ENCODE measurements at places on chromosomes 16 and 17.

- DNase-seq: no peak
Observed at GRCh38 chr17:6090253-6090652, 20.1 kb downstream of the WSCD1 start.

DNA sequence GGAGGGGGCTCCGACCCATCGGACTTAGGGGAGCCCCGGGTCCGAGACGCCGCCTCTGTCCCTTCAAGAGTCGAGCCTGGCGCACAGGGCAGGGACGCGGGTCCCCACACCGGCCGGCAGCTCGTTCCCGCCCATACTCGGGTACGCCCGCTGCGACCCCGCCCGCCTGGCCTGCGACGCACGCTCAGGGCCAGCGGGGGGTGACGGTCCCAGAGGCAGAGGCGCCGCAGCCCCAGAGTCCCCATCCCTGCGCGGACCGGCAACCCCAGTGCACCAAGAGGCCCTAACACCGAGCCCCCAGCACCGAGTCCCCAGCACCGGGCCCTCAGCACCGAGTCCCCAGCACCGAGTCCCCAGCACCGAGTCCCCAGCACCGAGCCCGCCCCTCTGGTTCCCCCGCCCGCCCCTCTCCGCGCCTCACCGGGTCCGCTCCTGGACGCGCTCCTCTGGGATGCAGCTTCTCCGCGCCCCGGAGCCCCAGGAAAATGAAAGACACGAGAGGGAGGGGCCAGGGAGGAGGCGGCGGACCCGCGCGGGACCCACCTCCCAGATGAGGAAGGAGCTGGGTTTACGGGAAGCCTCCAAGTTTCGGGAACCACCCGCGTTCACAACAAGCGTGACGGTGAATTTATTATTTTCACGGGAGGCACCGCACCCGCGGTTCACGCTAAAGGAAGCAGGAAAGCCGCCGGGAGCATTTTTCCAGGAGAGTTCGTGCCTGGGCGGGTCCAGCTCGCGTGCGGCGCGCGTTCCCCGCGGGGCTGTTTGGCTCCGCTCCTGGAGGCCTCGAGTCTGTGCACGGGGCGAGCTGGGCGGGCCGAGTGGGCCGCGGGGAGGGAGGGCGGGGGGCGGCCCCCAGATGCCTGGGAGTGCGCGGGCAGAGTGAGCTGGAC, at the start of gene SECTM1:
Gene SECTM1, minus strand, starts transcription at position 488 of the 893 bp plus-strand sequence. CDS start 6,526 bp downstream, outside the sequence.
- no peak for DNase-seq

- DNase-seq: no peak
Observed at GRCh38 chr16:66476328-66477027, 49.4 kb downstream of the BEAN1 start.

DNA sequence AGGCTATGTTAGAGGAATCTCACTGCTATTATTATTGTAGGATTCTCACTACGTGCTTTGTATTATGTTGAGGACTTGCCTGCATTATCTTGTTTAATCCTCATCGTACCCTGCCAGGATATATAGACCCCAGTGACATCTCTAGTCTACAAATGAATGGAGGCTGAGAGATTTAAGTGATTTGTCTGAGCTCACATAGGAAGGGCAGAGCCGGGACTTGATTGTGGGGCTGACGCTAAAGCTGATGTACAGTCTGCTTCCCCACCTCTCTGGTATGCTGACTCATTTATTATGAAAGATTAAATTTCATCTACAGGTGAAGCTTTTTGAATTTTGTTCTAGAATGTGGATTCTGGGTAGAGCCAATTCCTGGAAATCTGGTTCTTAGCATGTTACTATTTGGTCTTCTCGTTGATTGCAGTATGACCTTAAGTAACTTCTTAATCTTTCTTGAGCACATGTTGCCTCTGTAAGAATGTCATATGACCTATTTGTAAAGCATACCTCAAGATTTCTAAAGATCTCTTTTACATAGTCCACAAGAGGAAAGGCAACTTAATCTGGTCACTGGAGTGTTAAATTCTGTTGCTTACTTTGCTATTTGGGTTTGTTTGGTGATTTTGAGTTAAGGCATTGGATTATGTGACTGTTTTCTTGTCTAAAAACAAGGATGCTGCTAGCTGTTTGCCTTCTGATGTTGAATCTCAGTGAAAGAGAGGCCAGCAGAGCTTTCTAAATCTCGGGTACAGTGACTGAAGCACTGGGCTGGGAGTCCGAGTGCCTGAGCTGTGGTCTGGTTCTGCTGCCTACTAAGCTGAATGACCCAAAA, 12.4 kb downstream of the METTL9 start:
- no peak for DNase-seq

DNA sequence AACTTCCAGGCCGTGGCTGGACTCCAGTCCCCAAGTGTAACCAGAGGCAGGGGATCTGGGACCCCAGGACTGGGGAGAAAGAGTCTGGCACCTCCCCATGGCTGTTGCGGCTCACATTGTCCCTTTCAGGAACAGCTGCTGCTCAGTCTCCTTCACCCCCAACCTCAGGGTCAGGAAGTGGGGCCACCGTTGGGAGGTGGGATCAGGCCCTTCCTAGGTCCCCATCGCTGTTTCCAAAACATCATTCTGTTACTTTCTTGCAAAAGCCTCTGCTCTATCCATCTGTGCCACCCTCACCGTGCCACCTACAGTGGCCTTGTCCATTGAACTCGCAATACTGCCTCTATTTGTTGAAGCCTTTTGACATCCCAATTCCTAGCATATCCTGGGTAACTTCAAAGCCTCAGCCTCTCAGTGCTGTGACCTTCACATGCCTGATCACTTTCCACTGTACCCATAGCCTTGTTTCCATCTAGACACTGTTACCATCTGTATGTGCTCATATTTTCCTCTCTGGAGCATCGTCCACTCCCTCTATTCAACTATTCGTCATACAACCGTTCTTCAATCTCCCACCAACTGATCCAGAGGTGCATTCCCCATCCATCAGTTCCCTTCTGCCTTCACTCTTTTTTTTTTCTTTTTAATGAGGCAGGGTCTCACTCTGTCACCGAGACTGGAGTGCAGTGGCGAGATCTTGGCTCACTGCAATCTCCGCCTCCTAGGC, 15.0 kb upstream of the SRCIN1 start:
- no peak for DNase-seq

GRCh38 chr17:930258-930657, 49.3 kb downstream of the NXN start:
- DNase-seq: no peak

- DNase-seq: no peak
Observed at GRCh38 chr17:67546578-67547527, 169.8 kb downstream of the PITPNC1 start.

DNA sequence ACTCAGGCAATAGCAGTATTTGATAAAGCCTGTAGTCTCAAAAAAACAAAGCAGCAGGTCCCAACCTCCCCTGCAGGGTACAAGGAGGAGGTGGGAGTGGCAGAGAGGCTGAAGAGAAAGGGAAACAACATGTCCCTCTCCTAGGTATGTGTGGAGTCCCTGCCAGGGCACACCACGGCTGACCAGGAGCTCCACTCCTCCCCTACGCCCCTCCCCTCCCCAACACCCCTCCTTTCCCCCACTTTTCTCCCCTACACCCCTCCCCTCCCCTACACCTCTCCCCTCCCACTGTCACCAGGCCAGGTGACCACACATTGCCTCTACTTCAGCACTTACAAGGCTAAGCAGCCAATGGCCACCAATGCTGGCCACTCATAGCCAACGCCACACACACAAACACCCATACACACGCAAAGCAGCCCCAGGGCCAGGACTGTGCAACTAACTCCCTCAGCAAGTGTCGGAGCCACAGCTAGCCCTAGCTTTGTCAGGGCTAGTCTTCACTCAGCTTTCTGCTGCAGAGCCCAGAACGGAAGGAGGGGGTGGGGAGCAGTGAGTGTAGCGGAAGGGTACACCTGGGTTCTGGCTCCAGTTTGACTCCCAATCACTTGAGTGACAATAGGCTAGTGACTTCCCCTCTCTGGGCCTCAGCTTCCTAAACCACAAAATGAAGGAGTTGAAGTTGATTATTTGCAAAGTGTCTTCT, 8.2 kb downstream of the CAVIN1 start:
- no peak for DNase-seq

GRCh38 chr17:50365649-50366393, 7.2 kb downstream of the MRPL27 start:
- DNase-seq: no peak

DNA sequence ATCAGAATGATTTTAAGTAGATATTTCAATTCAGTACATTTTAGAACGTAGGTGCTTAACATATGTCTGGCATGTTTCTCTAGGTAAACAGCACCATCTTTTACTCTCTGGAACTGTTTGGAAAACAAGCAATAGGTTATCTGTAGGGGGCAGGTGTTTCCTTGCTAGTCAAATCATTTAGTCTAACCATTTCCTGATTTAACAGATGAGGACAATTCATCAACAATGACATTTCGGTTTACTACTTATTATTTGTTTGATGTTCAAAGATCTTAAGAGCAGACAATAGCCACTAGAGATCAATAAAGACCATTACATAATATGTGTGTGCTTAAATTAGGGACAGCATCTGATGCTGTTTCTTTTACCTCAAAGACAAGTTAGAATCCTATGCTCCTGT, 173.1 kb downstream of the CEP112 start:
- no peak for DNase-seq

DNA sequence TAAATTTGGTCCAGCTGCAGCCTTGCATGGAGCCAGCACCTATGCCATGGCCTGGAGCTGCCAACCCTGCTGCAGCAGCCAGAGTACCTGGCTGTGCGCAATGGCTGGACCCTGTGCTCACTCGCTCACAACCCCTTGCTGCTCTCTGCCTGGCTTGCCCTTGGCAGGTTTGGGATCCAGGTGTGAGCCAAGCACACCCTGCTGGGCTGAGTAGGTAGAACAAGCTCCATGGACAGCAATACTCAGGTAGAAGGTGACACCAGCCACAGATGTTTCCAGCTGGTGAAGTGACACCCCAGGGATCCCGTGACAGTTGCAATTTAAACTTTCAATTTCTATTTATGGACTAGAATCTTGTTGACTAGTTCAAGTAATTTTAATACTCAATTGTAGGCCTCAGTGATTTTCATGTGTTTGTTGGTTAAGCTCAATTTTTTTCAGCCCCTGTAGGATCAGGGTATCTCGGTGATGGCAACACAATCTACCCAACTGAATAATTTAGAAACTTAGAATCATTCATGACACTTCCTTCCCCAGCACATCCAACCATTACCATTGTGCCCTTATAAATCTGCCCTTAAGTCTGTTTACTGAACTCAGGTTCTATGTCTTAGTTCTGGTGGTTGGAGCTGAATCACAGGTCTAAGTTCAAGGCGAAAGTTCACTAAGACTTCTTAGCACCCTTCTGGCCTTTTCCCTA, 480.0 kb downstream of the PMP22 start:
- DNase-seq: no peak

- no peak for DNase-seq
Observed at GRCh38 chr17:2789700-2790099, 6.5 kb upstream of the RAP1GAP2 start.

- no peak for DNase-seq
Observed at GRCh38 chr16:56558024-56558747, 6.7 kb upstream of the MT4 start.

DNA sequence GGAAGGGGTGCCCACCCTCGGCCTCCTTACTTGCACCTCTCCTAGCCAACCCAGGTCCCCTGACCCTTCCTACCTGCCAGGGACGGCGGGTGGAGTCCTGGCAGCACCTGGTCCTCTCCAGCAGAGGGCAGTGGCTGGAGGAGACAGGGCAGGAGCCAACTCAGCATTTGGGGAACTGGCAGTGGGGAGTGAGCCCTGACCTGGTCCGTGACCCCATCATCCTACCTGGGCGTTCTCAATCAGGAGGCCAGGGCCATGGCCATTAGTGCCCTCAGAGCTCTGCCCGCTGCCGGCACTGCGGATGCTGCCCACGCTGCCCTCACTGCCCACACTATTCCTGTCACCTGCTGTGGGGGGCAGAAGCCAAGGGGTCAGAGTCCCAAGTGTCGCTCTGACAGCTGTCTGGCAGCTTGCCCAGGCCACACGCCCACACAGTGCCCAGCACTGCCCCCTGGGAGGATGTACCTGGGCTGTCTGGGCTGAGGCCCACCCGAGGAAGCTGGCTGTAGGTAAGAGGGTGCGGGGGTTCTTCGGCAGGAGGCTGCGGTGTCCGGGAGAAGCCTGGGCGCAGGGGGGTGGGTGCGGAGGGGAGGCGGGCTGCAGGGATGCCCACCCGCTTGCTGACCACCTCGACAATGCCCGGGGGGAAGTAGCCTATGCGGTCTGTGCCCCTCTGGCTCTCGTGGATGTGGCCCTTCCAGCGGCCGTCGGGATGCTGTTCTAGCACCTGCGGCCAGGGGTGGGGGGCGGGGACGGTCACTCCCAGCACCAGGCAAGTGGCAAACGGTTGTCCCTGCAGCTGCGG, 10.8 kb downstream of the CASKIN2 start:
- DNase-seq: no peak

DNA sequence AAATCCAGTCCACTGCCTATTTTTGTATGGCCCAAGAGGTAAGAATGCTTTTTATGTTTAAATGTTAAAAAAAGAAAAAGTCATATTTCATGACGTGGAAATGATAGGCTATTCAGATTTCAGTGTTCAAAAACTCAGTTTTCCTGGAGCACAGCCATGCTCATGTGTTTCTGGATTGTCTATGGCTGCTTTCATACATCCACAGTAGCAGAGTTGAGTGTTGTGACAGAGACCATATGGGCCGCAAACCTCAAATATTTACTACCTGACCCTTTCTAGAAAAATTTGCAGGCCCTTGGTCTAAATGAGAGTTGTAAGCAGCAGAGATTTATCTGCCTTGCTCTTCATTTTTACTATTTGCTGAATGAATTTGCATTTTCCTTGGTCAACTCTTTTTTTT, 264.1 kb downstream of the CBLN1 start:
- no peak for DNase-seq

GRCh38 chr16:88359008-88359407, 23.8 kb upstream of the ZNF469 start:
- no peak for DNase-seq

DNA sequence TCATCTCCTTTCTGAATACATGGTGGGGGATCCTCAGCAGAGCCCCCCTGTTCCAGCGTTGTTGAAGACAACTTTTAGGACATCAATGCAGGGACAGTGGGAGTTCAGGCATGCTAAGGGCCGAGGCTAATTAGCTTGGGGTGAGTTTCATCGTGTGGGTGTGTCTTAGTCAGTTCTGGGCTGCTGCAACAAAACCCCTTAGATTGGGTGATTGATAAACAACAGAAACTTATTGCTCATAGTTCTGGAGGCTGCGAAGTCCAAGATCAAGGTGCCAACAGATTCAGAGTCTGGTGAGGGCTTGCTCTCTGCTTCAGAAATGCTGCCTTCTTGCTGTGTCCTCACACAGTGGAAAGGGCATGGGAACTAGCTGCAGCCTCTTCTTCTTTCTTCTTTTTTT, 214.0 kb downstream of the NTN1 start:
- DNase-seq: no peak

GRCh38 chr17:80892019-80892855, 99.4 kb upstream of the CHMP6 start:
- peak; percentile 63 for DNase-seq

DNA sequence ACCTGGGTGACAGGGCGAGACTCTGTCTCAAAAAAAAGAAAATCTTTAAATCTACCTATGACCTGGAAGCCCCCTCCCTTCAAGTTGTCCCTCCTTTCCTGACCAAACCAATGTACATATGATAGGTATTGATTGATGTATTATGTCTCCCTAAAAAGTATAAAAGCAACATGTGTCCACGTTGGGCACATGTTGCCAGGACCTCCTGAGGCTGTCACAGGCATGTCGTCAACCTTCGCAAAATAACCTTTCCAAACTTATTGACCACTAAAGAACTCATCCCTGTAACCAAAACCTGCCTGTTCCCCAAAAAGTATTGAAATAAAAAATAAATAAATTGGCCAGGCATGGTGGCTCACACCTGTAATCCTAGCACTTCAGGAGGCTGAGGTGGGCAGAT, 4.4 kb downstream of the OXLD1 start:
- DNase-seq: no peak
